ENCODE measurements at places on chromosomes 3 and 15.

DNA sequence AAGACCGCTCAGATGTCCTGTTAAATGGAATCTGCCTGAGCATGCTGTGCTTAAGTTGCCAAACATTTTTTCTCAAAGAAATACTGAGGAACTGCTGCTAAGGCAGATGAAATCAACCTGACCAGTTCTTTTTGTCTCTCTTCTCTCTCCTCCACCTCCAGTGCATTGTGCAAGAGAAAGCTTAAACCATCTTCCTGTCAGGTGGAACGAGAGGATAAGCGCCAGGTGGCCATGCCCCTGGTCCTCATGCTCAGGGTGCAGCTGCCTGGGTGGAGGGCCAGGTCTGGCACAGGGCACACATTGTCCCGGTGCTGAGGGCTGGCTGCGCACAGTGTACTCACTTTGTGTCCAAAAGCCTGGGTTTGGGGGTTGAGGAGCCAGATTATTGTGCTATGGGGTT lies 176.2 kb upstream of the TP63 start:
- DNase-seq: no peak

DNA sequence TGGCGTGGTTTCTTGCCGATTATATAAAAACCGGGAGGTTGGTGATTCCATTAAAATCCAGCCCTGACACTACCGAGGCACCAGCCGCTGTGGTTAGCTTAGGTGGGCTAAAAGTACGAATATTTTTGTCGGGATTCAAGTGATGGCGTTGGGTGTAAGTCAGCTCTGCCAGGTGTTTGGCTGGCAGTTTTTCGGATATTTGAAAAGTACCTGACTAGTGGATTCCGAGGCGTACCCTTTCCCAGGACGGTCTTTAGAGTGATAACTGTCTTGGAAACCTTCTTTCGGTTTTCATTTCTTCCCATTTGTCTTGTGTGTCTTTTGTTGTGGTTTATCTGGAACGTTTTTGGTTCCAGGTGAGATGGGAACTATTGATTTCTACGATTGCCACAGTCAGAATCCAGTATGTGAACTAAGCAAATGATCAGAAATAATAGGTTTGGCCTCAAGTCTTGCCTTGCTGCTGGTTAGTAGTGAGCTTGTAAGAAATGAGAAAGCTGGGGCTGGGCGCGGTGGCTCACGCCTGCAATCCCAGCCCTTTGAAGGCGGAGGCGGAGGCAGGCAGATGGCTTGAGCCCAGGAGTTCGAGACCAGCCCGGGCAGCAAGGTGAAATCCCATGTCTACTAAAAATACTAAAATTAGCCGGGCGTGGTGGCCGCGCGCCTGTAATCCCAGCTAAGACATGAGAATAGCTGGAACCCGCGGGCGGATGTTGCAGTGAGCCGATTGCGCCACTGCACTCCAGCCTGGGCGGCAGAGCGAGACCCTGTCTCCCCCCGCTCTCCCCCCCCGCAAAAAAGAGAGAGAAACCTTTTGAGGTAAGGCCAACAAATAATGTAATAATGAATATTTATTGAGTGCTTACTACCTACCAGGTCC lies 1.4 kb downstream of the FYTTD1 start:
- DNase-seq: peak; percentile 17

DNA sequence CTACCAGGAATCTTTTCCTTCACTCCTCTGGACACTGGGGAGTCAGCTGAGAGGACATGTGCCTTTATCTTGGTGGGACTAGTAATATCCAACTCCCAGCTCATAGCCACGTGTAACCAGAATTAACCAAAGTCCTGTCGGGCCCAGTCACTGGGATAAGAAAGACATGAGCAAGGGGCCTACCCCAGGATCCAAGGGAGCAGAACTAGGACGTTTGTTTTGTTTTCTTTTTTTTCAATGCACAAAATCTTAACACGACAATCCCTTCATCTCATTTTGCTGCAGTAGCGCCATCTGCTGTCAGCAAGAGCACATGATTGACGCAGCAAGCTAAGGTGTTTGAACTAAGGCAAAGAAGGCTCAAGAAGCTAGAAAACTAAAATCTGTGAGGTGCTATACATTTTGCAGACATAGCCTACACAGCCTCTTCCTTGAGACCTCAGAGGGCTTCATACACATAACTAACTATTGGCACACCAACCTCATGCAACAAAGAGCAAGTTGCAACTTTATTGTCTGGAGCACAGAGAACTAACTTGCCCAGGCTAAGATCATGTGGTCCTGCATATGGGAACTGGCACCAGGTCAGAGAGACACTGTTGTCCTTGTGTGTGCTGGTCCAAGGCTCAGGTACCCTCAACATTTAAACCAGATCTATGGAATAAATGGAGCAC lies 43.6 kb downstream of the RLBP1 start:
- DNase-seq: peak; percentile 74

GRCh38 chr3:53147151-53147902 lies 13.7 kb upstream of the PRKCD start:
- no peak for DNase-seq

DNA sequence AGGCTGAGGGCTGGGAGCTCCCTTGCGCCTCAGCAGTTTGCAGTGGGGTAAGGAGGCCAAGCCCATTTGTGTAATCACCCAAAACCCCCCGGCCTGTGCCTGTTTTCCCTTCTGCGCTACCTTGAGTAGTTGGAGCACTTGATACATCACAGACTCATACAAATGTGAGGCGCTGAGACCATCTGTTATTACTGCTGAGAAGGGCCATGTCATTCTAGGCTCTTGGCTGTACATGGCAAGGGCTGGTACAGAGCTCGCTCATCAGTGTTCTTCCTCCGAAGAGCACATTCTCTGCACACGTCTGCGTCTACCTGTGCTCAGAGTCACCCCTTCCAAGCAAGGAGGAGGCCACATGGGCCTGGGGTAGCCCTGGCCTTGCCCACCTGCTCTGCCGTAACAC lies 9.3 kb downstream of the PLA2G4B start:
- DNase-seq: no peak

- DNase-seq: no peak
These were observed 14.8 kb downstream of the BDH1 start for GRCh38 chr3:197540961-197541377.

GRCh38 chr3:31445701-31446100 lies 87.0 kb upstream of the STT3B start:
- no peak for DNase-seq

DNA sequence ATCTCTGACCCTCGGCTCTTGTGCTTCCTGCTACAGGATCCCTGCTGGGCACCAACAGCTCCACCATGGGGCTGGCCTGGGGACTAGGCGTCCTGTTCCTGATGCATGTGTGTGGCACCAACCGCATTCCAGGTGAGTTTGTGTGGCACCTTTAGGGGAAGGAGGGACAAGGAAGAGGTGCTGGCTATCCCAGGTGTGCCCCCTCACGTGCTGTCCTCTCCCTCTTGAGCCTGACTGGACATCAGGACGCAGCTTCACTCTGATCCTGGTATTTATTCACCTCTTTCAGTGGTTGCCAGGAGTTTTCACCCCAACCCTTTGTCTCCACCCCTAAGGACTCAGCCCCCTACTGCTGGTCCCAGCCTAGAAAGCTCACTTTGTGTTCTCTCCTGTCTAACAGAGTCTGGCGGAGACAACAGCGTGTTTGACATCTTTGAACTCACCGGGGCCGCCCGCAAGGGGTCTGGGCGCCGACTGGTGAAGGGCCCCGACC lies 960 bp downstream of the THBS1 start:
- peak; percentile 57 for DNase-seq

DNA sequence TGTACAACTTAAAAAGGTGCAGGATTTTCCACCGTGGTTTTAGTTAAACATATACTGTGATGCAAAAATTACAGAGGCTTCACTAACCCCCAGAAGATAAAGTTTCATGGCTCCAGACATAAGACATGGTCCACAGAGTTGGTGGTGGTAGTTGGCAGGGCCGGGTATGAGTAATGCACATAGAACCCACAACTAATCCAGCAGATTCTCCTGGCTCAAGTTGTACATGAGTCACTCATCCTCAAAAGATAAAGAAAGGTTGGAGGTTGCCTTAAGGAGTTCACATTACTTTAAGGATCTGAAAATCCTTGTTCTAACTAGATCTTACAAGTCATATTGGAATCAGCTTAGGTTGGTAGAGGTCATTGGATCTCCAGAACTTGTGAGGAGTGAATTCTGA lies 98.3 kb upstream of the ZBTB20 start:
- peak; percentile 94 for DNase-seq

DNA sequence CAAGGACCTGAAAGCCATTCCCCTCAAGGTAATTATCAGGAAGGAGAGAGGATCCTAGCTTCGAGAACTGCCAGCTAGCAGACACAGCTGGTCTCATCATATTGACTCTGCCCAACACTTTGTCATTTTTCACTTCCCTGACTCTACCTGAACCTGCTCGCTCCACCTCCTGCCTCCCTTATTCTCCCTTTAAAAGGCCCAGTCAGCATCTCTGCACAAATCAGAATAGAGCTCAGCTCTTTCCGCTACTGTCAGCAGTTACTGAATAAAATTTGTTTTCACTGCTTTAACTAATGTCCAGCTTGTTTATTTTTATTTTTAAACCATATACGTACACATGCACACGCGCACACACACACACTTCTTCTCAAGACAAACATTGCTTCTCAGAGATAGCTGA lies 57.2 kb upstream of the MCF2L2 start:
- DNase-seq: no peak

DNA sequence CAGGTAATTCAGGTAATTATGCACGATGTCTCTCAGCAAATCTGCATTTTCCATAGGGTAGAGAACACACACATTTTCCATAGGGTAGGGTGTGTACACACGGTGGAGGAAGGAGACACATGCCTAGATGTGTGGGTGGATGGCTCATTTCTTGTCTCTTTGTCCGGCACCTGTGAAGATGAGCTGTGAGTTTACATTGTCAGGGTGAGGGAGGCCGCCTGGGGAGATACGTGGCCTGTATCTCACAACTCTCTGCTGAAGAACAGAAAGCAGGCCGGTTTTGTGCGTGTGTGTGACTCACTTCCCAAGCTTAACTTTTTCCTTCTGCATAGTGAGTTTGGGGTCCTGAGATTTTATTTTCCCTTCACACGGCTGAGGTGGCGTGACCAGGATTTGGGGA lies 60.3 kb downstream of the SLC6A6 start:
- DNase-seq: no peak

DNA sequence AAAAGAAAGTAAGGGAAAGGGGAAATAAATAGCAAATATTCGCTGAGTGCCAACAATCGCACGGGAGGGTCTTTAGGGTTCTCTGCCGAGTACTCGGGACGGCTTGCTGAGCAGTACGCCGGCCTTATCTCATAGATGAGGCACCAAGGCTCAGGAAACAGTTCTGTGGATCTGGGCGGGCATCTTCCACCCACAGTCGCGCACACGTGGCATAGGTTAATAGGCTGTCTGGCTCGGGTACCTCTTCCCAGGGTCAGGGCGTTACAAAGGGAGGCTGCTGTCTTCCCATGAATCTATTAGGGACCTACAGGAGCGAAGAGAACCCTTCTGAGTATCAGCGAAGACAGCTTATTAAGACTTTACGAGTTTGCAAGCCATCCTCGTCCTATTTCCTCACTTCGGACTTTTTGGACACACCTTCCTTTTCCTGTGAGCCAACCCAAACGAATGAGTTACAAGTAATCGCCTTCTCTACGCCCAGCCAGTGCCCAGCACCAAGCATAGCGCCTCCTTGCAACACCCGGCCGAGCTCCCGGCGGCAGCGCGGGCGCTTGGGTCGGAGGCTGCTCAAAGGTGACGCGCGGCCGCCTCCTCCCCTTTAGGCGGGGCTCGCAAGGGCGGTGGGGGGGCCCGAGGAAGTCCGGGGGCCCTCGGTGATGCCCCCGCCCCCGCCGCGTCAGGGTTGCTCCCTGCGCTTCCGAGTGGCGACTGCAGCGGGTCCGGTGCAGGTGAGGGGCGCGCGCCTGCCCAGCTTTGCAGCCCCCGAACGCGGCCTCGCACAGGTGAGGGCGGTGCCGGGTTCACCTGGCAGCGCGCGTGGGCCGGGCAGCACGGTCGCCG lies at the start of gene MCTP2:
MCTP2 (plus strand) TSS at position 679 of the 840 bp plus-strand sequence. CDS start 66,705 bp downstream, outside the sequence.
- DNase-seq: peak; percentile 80

- DNase-seq: no peak
These were observed 38.9 kb upstream of the PIAS1 start for GRCh38 chr15:68015244-68015643.

DNA sequence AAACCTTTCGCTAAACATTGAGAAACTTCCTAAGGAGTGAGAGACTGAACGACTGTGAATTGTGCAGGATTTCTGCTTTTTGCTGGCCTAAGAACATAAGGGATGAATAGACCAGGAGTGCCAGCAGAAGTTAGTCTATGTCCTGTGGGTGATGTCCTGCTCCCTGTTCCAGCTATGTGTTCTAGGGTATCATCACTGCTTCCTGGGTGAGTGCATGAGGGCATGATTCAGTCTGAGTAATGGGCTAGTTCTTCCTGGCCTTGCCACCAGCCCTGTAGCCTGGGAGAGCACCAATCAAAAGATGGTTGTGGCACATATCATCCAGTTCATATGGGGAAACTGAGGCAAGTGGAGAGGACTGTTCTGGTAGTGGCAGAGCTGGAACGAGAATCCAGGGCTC lies 153.9 kb upstream of the TPM1 start:
- DNase-seq: no peak

- DNase-seq: peak; percentile 20
These were observed 390.4 kb downstream of the ZBTB20 start for GRCh38 chr3:114756506-114757279.

GRCh38 chr3:2944628-2945027 lies 165.5 kb downstream of the IL5RA start:
- DNase-seq: no peak

DNA sequence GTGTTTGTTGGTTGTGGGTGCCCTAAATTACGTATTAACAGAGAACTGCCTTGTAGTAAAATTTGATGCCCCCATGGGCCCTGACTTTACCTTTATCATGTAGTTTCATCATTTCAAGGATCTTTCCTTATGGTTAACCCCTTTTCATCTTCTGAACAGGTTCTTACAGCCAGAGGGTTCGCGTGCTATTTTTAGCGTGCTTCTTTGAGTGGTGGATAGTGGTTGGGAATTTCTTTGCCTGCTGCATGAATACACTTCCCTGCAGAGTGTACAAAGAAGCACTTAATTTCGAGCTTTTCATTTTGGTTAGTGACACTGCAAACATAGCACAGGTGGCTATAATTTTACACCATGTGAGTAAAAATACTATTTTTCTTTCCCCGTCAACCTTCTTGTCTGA lies 231.8 kb downstream of the ROBO2 start:
- no peak for DNase-seq

DNA sequence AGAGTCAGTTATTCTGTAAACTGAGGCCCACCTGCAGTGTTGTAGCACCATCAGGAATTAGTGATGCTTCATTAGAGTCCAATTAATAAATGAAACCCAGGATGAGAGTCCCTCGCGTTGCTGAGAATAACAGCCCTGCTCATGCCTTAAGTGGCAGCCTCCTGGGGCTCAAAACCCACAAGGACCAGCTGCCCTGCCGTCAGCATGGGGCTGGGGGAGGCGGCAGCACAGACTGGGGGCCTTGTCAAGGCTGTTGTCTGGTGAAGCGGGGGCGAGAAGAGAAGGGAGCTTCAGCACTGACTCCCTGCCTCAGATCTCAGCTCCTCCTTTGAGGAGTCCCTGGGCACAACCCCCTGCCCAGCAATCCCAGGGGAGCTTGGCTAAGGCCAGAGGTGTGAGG lies 21.0 kb downstream of the CCDC33 start:
- DNase-seq: no peak

DNA sequence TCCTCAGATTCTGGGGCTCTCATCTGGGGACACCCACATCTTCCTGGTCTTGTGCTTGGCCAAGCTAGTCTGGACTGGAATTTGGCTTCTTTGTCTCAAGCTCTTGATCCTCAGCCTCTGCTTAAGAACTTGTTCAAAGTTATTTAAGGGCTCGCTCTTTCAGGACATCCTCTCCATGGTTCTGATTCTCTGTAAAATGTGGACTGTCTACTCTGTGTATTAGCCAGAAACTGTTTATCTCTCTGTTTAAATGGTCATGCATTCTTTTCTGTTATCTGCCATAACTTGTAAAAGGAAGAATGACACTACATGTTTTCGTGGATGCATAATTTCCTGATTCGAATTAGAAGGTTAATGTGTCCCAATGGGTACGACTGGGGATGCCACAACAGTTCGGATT lies 79.4 kb downstream of the COL6A5 start:
- DNase-seq: no peak

Data from fibroblast of skin of right quadriceps (primary cell).